ENCODE measurements at places on chromosomes 5 and 9.

GRCh38 chr9:22035591-22036011, 26.5 kb upstream of the CDKN2B start:
- no peak for DNase-seq

DNA sequence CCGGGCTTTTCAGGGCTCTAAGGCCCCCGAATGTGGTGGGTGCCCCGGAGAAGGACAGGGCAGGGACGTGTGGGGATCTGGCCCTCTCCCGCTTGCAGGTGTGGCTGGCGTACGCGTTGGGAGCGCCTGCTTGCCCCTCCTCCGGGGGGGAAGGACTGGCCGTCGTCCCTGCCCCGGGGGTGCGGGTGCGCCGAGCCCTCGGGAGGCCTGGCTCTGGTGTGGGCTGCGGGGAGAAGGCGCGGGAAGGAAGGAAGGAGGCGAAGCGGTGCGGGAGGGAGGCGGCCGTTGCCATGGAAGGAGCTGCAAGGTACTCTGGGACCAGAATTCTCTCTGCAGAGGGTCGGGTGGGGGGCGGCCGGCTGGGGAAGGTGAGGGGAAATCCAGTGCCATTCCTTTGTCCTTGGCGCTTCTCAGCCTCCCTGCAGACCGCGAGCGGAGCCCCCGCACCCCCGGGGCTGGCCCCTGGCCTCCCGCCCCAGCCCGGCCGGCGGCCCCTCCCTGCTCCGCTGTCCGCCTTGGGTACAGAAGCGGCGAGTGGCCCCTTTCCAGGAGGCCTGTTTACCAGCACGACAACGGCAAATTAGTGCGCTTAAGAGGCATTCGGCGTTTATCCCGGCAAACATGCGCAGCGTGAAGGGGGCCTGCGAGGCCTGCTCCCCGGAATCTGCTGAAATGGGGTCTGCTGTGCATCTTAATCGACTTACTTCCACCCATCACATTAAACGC, 67.1 kb upstream of the UNC5A start:
- DNase-seq: no peak

- peak; percentile 55 for DNase-seq
These were observed 175.0 kb downstream of the AUH start for GRCh38 chr9:91186632-91187108.

GRCh38 chr9:69671311-69671878, 776 bp downstream of the APBA1 start:
- DNase-seq: no peak

- DNase-seq: no peak
These were observed 222.5 kb downstream of the EPB41L4A start for GRCh38 chr5:112196584-112196983.

DNA sequence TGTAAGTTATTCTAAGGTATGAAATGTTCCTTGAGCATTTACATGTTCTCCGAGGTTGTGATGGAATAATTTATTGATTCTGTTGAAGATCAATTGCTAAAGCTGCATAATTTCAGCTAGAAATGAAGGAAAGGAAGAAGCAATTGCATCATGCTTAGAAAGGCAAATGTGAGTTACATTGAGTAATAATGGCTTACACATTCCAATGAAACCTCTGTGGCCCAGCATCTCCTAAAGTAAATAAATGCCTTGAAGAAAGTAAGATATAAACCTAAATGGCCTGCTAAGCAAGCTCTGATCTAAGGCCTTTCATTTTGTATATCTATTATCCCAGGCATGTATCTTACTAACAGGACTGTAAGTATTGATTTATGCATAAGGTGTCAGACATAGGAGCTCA, 677.3 kb upstream of the RGMB start:
- DNase-seq: peak; percentile 80

- DNase-seq: no peak
These were observed 3.5 kb upstream of the PHF2 start for GRCh38 chr9:93572636-93573515.

GRCh38 chr5:158419186-158419585, 560.2 kb upstream of the CLINT1 start:
- no peak for DNase-seq

- DNase-seq: no peak
These were observed 5.0 kb downstream of the JADE2 start for GRCh38 chr5:134530301-134531077.

DNA sequence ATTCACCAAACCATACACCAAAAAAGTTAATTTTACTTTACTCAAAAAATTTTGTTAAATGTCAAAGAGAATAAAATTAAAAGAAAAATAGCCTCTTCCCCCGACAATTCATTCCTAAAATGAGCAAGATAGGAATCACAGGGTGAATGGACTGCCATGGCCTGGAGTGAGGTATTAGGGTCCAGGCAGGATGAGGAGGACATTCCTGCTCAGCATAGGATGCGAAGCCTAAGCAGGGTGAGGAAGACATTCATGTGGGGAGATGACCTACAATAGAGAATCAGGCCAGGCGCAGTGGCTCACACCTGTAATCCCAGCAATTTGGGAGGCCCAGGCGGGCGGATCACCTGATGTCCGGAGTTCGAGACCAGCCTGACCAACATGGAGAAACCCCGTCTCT, 8.4 kb downstream of the NUDCD2 start:
- no peak for DNase-seq

DNA sequence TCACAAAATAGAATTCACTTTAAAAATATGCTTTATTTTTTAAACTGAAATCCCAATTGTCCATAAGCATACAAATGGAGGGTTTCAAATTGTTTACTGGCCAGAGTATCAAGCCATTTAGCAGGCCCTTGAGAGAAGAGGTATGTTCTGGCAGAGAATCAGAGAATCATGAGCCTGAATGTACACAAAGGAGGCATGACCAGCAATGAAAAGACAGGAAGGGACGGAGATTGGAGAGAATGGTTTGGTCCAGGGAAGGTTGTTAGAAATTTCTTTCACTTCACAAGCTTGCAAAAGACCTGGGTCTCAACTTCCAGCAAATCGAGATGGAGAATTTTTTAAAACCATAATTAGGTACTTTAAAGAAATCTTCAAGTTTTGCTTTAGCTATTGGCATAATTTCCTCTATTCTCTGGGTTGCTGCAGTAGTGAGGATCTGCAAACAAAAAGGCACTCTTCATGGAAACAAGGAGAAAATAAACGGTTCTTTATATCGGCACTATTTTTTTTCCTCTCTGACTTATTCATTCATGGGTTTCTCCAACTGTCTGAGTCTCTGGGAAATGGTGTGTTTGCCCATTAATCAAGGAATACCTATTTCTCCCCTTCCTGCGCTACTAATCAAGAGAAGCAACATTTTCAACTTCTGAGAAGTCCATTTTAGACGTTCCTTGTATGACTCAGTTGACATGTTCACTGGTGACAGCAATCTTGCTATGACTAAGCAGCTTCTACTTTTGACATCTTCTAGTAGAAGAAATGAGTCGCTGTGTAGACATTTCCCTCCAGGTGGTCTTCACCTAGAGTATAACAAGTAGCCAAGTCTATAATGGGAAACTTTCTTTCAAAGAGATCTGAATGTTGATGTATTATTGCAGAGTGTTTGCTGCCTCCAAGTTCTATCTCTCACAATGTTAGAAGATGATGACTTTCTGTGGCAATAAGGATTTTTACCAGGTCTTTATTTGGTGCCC, 23.1 kb upstream of the ERCC6L2 start:
- peak; percentile 90 for DNase-seq

DNA sequence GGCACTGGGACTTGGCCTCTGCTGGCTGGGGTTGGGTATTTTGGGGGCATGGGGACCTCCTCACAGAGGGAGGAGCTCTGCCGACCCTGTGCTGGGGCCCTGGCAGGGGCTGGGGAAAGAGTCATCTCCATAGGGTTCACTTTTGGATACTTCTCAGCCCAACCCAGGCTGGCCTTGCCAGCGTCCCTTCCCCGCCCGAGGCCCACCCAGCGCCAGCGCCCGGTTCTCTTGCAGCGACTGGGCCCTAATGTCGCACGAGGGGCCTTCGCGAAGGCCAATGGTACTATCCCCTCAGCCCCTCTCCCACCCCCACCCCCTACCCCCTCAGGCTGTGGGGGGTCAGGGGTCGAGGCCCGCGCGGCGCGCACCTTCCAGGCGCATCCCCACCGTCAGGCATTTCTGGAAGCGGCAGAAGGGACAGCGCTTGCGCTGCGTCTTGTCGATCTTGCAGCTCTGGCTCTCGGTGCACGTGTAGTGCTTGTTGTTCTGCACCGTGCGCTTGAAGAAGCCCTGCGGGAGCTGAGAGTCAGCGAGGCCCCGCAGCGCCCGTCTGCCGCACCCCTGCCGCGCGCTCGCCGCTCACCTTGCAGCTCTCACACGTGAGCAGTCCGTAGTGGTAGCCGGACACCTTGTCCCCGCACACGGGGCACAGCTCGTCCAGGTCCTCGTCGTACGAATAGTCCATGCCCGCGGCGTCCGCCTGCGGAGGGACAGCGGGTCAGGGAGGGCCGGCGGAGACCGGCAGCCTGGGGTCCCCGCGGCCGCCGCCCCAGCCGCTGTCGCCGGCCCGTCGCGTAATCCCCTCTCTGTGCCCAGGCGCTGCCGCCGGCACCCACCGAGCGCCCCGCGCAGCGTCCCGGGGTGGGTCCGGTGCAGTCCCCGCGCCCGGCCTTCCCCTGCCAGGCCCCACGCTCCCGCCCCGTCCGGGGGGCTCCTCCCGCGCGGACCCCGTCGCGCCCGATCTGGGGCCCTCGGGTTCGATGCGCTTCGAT, 4.2 kb downstream of the NR5A1 start:
- DNase-seq: no peak

- no peak for DNase-seq
These were observed 27.8 kb upstream of the SLC6A19 start for GRCh38 chr5:1173485-1174070.

DNA sequence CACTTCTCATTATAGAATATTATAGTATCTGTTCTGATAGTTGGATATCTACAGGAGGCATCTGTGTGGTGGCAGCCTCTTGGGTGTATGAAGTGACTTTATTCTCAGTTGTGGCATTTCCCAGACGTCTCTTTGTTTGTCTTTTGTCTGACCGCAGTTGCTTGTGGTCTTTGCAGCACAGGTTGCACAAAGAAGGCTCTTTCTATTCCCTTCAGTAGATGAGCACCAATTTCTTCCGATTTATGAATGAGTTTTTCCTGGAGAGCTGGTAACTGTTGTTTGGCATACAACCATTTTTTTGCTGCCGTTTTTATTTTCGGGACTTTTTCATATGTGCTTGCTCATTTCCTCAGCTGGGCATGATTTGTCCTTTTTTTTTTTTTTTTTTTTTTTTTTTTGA, 56.4 kb upstream of the MYO10 start:
- no peak for DNase-seq

DNA sequence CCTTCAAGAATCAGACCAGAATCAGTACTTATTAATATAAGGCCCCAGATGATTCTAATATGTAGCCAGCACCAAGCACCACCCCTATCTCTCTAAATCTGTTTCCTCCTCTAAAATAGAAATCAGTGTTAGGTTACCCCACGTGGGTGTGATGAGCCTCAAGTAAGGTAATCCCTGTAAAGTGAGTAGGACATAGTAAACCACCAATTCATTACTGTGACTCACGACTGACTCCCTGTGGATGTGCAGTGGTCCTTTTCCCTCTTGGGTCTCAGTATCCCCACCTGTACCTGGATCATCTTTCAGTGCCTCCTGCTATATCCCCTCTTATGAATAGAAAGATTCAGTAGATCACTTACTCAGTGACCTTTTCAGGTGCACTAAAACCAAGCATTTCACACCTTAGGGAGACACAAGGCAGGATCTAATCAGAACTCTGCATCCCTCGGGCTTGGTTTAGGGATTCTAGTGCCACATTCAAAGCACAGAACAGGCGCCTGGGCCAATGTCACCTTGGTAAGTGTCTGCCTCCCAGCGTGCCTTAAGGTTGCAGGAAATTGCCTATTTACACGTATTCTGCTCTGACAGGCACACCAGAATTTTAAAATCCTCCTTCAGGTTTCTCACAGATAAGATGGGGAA, 12.2 kb upstream of the ALDH1B1 start:
- peak; percentile 26 for DNase-seq

DNA sequence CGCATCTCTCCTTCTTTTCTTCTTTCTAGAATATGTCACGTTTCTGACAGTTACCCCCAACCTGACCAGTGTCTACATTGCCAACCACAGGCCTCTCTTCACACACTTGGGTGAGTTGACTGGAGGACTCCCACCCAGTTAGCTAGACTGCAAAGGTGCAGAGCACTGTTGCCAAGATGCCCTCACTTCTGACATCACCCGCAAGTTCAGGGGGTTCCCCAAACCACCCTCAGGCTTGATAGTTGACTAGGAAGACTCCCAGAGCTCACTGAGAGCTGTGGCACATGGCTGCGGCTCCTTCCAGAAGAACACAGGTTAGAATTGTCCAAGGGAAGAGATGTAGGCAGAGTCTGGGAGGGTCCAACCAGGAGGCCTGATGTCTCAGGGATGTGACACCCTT, 17.2 kb downstream of the ADAMTS13 start:
- no peak for DNase-seq

GRCh38 chr5:127008300-127008975, 21.9 kb downstream of the MARCHF3 start:
- no peak for DNase-seq

DNA sequence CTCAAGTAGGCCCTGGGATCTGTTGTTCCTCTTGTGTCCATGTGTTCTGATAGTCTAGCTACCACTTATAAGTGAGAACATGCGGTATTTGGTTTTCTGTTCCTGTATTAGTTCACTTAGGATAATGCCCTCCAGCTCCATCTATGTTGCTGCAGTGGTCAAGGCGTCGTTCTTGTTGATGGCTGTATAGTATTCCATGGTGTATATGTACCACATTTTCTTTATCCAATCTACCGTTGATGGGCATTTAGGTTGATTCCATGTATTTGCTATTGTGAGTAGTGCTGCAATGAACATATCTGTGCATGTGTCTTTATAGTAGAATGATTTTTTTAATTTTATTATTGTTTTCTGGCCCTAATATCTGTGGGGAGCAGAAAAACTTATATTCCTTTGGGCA, 74.3 kb downstream of the MAT2B start:
- DNase-seq: no peak

GRCh38 chr9:36572515-36573418, at the start of gene MELK:
TSS of gene MELK (plus strand) at chr9:36572895. CDS start at chr9:36581682, 8,787 bp downstream.
- DNase-seq: peak; percentile 85
